ENCODE measurements at places on chromosomes 2 and 18.

GRCh38 chr2:162720559-162721271 lies 117.9 kb downstream of the KCNH7 start:
- no peak for DNase-seq

GRCh38 chr2:3672861-3673678 lies 15.1 kb downstream of the ALLC start:
- DNase-seq: no peak

DNA sequence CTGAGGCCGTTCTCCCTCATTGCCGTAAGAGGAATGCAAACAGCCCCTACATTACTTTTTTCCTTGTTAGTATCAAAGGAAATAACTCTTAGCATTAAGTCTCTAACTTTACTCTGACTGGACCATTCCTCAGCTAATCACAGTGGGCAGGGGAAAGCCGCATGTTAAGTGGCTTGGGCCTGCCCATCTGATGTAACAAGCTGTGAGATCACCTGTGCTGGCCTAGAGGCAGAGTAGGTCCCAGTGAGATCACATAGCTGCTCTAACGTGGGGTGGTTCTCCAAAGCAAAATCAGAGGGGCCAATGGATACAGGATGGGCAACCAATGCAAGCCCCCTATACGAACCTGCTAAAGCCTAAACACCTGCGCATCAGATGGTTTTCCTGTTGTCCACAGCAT lies 5.9 kb upstream of the MOCOS start:
- DNase-seq: no peak

DNA sequence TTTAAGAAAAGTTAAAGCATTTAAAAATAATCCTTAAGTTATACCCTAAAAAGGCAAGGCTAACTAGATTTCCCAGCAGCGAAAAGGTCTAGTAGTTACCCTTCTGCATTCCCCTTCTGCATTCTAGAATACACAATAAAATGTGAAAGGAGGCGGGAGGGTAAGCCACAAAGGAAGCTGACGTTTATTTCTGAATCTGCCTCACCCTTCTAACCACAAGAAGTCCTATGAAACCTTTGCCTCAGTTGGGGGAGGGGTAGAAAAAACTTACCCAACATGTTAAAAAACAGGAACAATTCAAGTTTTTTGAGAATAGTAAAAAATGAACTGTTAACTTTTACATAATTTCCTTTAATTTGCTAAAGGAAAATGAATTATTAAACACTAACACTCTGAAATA lies 11.3 kb downstream of the STK17B start:
- DNase-seq: peak; percentile 94

- no peak for DNase-seq
Observed at GRCh38 chr2:152867397-152867796, 149.0 kb downstream of the ARL6IP6 start.

DNA sequence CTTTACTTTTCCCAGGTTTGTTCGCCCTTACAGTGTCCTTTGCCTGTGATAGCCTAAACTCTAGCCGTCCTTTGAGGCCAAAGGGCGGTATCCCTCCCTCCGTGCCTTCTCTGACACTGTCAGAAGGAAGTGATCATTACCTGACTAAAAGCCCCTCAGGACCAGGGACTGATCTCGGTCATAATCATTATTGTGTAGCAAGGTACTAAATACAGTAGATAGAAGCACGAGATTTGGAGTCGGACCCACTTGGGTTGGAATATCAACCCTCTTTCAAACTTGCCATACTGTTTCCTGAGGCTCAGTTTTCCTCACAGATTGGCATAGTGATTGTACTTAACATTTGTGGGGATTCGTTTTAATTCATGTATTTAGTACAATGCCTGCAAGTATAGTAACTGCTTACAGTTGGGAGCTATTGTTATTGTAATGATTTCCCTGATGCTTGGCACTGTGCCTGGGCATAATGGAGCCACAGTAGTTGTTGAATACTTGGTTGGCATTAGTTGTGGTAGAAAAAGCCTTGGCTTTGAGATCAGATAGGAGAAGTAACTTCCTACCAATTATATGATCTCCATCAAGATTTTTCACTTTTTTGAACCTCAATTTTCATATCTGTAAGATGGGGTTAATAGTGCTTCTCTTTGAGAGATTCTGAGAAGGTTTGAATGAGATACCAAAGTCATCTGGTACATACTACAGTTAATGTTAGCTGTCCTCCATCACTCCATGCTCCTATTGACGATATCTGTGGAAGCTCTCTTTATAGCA lies 836 bp downstream of the STK11IP start:
- no peak for DNase-seq

DNA sequence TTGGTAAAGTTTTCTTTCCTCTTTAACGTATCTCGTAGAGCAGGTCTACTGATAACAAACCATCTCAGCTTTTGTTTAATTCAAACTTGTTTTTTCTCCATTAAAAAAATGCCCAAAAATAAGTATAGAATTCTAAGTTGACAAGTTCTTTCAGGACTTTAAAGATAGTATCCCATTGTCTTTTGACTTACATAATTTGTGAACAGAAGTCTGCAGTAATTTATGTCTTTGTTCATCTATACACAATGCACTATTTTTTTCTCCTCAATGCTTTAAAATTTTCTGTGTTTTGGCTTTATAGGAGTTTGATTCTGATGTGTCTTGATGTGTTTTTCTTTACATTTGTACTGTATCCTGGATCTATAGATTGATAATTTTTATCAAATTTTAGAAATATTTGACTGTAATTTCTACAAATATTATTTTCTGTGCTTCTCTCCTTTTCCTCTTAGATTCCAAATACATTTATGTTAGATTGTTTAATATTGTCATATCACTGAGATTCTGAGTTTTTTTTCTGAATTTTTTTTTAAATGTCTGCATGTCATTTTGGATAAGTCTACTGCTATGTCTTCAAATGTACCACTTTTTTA lies 143.3 kb downstream of the FTCDNL1 start:
- DNase-seq: no peak

DNA sequence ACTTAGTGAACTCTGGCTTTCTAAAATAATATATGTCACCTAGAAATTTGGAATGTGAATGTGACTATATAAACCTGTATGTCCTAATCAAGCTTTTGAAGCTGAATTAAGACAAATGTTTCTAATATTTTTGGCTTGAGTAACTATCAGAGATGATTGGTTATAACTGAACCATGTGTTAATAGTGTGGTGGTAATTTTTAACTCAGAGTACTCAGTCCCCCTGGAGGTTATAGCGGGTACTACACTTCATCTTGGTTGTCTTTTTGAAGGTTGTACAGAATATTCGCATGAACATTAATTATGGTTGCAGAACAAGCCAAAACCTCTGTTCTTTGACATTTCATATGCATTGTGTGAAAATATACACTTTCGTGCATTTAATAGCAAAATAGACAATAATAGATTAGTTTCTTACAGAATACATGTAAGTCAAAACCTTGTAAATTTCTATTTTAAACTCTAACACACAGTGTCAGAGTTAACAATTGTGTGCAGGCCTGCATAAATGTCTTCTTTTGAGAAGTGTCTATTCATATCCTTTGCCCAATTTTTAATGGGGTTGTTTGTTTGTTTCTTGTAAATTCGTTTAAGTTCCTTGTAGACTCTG lies 86.0 kb downstream of the OSBPL6 start:
- no peak for DNase-seq

GRCh38 chr2:74130211-74130995 lies 17.3 kb downstream of the BOLA3 start:
- no peak for DNase-seq

DNA sequence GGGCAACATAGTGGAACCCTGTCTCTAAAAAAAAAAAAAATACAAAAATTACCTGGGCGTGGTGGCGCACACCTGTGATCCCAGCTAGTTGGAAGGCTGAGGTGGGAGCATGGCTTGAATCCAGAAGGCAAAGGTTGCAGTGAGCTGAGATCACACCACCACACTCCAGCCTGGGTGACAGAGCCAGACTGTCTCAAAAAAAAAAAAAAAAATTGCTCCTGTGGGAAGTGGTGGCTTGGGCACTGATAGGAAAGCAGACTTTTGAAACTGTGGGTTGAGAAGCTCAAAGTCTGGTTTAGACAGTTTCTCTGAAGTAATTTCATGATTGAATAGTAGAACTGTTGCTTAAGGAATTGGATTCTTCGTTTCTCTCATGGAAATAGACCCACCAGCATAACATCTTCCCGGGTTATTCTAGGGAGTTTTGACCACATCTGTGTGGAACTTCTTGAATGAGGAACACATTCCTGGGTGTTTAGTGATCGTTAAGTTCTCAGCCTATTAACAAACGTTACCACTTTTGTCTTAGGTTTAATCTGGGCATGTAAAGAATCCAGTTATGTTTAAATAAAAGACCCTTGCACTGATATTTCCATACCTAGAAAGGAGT lies 33.5 kb downstream of the GRHL1 start:
- DNase-seq: no peak

GRCh38 chr2:241545523-241546473 lies 12.7 kb upstream of the BOK start:
- no peak for DNase-seq

GRCh38 chr18:57833441-57834101 lies 30.5 kb upstream of the ATP8B1 start:
- DNase-seq: no peak

- peak; percentile 92 for DNase-seq
Observed at GRCh38 chr18:8858888-8859511, 153.6 kb downstream of the MTCL1 start.

GRCh38 chr2:217393585-217394032 lies 533.7 kb upstream of the TNP1 start:
- peak; percentile 78 for DNase-seq

DNA sequence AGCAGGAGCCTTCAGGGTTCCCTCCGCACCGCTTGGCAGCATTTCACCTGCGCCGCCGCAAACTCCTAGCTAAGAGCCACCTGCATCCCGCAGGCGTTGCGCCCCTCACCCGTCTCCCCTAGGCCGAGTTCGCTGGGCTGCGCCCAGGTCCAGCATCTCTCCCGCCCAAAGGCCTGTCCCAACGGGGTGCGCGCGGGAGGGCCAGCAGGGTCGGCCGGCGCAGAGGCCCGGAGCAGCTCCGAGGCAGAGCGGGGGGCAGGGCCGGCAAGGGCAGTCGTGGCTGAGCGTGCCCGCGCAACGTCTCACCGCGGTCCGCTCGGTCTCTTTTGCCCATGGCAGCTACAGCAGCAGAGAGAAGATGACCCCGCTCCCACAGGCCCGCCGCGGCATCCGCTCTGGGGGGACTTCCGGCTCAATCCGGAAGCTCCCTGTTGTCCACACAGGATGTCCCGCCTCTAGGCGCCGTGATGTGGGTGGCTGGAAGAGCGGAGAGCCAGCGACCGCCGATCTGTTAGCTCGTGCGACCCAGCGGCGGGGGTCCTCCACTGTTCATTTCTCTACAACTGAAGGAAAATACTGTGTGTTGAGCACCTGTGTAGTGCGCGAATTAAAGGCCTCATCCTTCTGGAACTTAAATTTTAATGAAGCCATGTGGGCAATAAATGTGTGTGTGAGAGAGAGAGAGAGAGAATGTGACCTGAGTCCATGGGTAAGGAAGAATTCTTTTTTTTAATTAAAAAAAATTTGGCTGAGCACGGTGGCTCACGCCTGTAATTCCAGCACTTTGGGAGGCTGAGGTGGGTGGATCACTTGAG lies at the start of gene ERCC3:
Gene ERCC3, minus strand, starts transcription at position 397 of the 815 bp plus-strand sequence. Its CDS starts 63 bp downstream, at position 334.
- DNase-seq: peak; percentile 74

DNA sequence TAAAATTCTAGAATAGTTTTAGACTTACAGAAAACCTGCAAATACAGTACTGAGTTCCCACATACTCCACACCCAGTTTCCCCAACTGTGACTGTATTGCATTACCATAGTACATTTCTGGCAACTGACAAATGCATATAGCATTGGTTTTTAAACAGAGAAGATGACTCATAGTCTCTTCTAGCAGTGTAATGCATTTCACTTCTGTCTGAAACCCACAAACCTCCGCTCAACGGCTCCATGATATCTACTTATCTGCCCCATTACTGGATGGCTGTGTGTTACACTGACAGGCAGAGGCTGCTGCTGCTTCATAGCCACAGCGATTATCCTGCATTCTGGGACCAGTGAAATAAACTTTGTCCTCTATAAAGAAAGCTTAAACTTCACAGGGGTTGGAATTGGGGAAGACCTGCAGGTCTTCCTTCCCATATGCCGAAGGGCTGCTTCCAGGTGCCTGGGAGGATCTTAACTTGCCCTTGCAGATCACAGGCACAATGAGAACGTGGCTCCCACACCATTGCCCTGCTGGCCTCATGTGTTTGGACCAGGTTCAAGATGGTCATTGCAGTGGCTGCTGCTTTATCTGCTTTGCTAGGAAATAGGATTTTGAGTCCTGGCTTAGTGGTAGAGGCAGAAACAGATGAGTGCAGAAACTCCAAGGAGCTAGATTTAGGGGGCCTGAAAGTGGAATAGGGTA lies 742.6 kb upstream of the HS6ST1 start:
- DNase-seq: peak; percentile 90

- no peak for DNase-seq
Observed at GRCh38 chr2:64586054-64586453, 61.9 kb downstream of the AFTPH start.

DNA sequence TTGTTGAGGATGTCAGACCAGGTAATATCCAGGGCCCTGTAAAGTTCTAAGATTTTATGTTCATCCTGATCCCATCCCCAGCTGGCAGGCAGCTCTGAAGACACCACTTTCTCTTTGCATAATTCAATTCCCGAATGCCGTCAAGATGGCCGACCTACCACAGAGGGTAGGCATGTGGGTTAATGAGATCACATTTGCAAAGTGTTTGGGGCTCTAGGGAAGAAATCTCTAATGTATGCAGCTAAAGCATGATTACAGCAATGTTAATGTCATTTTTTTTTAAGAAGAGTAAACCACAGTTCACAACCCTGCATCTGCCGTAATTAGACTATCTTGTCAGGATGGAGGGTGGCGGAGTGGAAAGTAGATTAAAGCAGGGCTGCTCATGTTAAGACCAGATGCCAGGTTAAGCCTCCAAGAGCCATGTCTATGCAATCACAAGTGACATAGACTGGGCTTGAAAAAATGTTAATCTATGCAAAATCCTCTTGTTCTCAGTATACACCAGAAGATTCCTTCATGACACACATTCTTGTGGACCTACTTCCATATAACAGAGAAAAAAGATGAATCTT lies 131.4 kb downstream of the ALK start:
- DNase-seq: no peak

DNA sequence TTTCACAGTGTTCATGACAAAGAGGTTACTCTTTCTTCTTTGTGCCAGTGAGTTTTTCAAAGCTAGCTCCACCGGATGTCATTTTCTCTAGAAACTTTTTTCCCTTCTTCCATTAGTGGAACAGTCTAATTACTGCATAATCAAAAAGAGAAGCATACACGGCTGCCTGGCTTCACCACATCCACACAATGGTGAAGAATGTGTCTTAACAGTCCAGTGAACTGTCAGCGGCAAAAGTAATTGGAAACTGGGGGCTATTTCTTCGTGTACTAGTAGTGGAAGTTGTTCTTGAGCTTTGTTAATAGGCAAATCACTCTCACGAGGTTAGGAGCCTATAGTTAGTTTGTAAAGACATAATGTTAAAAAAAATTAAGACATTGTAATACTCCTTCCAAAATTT lies 32.9 kb upstream of the PIK3C3 start:
- DNase-seq: no peak

GRCh38 chr18:68874361-68874760 lies 76.5 kb downstream of the CCDC102B start:
- peak; percentile 55 for DNase-seq

- no peak for DNase-seq
Observed at GRCh38 chr2:113169002-113169530, 4.7 kb upstream of the PSD4 start.

GRCh38 chr2:129192841-129193253 lies 786.6 kb upstream of the RAB6C start:
- no peak for DNase-seq

All from H4 (cell line).